ENCODE measurements at places on chromosomes 16 and 17.

GRCh38 chr17:46053911-46054534 lies 55.0 kb downstream of the STH start:
- DNase-seq = no peak

DNA sequence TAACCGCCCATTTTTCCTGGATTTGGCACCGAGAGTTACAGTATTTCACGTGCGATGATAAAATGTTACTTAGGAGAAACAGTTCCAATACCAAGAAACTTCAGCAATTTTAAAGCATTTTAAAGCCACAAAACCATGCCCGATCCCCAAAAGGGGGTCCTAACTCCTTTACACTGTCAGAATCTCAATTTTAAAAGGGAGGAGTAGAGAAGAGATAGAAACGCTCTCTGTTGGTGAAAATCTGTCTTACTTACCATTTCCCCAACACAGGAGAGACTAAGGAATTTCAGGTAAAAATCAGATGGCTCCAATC lies 526 bp upstream of the RNASEK start:
- no peak for DNase-seq

- DNase-seq = no peak
These were observed 35.2 kb upstream of the GOSR2 start for GRCh38 chr17:46887717-46888116.

DNA sequence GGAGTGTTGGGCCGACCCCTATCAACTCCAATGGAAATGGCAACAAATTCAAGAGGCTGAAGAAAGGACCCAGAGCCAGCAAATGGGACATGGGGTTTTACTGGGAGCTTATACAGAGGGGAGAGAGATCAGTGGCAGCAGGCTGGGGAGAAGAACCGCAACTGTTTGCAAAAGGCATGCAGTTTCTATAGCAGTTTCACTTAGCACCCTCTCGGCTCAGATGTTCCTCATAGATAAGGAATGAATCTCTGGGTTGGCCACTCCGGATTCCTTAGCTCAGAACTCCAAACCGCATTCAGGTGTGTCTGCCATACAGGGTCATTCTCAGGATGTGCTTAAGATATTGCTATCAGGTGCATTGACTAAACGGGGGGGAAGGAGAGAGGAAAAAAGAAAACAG lies 71.1 kb upstream of the RPL38 start:
- DNase-seq = no peak

GRCh38 chr16:491220-491919 lies 36.1 kb upstream of the CAPN15 start:
- DNase-seq = no peak

DNA sequence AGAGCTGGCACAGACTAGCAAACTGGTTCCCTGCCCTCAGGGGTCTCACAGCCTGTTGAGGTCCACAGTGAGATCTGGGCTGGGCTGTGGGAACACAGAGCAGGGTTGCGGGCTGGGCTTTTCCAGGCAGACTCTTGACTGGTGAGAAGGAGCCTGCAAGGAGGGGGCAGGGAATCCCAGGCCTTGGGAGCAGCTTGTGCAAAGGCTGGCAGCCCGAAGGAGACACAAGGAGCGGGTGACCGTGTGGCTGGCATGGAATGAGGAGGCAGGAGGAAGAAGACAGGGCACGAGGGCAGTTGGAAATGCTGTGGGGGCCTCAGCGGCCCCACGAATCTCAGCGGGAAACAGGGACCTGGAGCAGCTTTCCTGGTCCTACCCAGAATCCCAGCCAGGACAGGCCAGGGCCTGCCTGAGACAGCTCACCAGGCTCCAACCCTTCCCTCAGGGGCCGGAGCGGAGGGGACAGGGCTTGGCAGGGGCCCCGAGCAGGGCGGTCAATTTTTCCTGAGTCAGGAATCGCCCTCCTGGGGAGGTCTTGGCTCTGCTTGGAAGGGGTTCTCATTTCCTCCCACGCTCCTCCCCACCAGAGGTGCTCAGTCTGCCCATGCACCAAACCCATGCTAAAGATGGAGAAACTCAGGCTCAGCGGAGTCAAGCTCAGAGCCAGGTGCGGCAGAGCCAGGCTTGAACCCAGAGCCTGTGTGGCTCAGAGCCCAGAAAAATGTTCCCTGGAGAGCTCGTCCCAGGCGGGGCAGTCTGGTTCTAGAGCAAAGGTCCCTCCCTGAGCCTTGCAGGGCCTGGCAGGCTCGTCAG lies 9.2 kb upstream of the SNN start:
- no peak for DNase-seq

- no peak for DNase-seq
These were observed 36.0 kb upstream of the RBFOX3 start for GRCh38 chr17:79646721-79647455.

GRCh38 chr16:88936556-88937205 lies 40.3 kb downstream of the CBFA2T3 start:
- DNase-seq = no peak

DNA sequence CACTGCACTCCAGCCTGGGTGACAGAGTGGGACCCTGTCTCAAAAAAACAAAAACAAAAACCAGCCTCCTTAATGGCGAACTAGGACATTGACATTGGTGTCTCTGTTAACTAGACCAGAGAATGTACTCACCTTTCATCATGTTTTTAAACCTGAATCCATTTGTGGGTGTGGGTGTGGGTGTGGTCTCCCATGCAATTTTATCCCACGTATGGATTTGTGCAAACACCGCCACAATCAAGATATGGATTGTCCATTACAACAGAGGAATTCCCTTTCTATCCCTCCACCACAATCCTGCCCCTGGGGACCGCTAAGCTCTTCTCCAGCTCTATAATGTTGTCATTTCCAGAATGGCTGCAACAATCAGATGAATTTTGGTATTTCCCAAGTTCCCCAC lies 49.9 kb downstream of the DNAH17 start:
- DNase-seq = no peak

DNA sequence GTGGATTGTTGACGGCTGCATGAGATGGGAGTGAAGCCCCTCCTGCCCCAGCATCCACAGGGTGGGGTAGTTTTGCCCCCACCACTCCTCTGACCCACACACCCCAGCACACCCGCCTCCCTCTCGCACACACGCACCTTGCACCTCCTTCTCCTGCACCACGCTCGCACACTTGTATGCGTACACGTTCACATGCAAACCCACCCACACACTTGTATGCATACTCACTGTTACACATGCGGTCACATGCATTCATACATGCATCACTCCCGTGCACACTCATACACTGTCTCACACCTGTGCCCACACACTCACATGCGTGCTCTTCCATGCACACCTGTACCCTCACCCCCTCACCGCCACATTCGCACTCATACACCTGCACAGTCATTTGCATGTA lies 70.5 kb upstream of the CIBAR2 start:
- no peak for DNase-seq

DNA sequence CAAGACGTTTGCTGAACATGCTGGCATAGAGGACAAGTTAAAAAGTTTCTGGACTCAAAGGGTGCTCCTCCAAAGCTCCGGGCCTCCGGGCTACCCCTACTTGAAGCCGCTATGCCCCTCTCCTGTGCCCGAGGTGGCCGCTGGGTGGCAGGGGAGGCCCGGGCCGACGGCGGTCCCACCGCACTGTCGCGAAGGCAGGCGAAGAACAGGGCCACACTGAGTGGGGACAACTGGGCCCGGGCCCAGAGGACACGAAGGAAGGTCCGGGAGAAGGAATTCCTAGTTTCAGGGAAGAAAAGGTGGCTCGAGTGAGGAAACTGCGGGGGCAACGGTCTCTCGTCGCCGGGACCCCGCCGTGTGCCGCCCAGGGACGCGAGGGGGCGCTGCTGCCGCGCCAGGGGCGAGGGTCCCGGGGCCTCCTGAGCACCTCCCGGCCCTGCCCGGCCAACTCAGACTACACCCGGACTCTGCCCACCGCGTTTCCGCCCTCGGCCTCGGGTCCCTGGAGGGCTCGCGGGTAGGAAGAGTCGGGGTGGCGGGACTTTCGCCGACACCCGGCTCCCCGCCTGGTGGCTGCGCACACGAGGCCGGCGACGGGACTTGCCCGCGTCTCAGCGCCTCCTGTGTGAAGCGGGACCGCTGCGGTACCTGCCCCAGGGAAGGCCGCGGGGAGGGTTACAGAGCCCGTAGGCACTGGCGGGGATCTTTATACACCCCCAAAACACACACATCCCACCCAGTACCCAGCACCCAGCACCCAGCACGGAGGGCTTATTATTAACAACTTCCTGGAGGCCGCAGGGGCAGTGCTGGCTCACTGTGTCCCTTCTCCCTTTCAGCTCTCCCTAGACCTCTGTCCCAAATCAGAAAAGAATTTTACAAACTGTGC lies 772 bp upstream of the CHCT1 start:
- peak; percentile 79 for DNase-seq

- DNase-seq = no peak
These were observed 32.3 kb downstream of the SLC7A5 start for GRCh38 chr16:87836844-87837581.

DNA sequence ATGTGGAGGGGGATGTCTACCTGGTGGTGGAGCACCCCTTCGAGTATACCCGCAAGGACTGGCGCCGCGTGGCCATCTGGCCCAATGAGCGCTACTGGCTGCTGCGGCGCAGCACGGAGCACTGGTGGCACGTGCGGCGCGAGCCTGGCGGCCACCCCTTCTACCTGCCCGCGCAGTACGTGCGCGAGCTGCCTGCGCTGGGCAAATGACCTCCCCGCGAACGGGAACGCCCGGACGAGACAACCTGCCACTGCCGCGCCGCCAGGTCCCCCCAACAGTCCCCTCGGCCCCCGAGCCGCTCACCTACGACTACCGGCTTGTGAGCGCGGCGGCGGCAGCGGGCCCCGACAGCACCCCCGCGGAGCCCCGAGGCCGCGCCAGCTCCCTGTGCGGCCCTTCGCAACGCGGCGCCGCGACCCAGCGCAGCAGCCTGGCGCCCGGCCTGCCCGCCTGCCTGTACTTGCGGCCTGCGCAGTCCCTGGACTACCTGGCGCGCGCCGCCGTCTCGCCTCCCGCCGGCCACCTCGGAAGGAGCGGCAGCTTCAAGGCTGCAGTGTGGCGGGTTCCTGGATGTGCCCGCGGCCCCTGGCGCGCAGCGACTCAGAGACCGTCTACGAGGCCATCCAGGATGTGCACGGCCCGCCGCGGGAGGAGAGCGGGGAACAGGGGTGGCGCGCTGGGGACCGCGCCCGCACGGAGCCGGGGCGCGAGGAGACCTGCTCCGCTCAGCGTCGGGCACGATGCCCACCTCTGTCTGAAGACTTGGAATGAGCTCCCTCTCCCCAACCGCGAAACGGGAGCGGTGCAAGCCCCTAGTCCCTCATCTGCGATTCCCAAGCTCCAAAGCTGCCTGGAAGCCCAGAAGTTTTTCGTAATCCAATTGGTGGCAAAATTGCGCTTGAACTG lies 48.7 kb upstream of the AMZ2 start:
- DNase-seq = peak; percentile 53

- DNase-seq = no peak
These were observed 10.9 kb upstream of the MEIOC start for GRCh38 chr17:44645341-44645740.
